Dermis blood vessel endothelial cell (primary cell): ENCODE measurements at places on chromosomes 5 and 9. TPM values are rescaled to one million over a fixed set of nuclear protein-coding genes. Genes with fewer than 3 reads are reported as not detected.

The SAXO1 gene
- total RNA-seq, result not detected in 2 replicates

DNA sequence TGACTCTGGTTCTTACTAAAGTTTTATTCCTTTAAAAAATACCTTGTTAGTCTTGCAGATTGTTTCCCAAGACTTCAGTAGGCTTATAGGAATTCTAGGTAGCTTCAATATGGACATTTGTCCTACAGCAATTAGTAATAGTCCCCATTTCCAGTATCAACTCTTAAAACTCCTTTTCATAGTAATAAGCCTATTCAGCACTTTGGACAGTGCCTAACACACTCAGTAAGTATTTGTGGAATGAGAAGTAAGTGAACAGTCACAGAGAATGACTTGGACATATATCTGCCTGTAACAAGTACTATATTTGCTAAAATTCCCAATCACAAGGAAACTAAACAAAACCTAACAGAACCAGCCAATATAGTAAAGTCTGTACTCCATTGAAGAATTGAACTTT is 1291.8 kb upstream of the DMAC1 start:
- no peak for DNase-seq

- DNase-seq, result no peak
Measured at GRCh38 chr9:120153258-120153657, 426.7 kb downstream of the CDK5RAP2 start.

DNA sequence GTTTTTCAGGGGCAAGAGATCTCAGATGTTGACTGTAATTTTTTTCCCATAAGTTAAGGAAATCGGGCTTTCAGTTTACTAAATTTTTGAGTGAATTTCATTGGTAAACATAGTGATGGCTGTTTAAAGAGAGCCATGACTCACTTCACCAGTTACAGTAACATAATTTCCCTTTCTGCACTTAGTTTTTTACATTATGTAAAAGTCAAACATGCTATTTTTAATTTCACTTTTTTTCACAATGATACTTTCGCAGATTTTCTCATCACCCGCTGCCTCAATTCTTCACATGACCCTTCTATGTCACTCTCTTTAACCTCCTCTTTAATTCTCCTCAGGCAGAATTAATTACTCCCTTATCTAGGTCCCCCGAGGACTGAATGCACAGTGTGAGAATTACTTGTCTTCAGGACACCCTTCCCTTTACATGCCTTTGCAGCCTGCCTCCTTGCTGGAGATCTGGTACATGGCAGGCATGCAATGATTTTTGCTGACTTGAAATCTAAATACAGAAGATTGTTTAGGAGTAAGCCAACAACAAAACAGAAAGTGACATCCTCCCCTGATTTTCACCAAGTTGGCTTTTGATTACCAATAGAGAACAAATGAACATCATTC is 217.5 kb upstream of the S1PR3 start:
- DNase-seq, result peak; percentile 32

The SLC1A1 gene
- total RNA-seq, result 4.1 and 8.4 TPM in 2 replicates

GRCh38 chr9:89880161-89880560 is 275.3 kb downstream of the GADD45G start:
- DNase-seq, result no peak

DNA sequence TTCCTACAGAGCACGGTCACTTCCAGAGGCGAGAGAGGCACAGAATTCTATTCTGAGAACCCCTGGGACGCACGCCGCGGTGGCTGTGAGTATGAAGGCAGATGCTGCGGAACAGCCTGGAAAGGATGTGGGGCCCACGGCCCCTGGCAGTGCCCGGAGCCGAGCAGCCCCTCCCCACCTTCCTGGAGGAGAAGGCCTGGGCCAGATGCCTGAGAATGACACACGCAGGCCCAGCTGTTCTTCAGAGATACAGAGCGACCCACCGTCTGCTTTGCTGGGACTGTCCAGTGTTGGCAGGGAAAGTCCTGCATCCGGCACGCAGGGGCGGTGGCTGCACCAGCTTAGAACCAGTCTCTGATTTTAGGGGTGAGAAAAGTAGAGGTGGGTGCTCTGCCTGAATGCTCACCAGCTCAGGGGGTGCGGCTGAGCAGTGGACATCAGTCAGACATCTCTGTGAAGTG is 116.7 kb upstream of the LPCAT1 start:
- DNase-seq, result no peak
